ENCODE measurements at places on chromosomes 6 and 20. TPM values are rescaled to one million over a fixed set of nuclear protein-coding genes. Genes with fewer than 3 reads are reported as not detected.

- no peaks in the 10 kb centered on the region for H3K36me3 ChIP-seq
- H3K4me1 ChIP-seq, result peaks cover 49% of the 10 kb centered on the region
- H3K27ac ChIP-seq, result no peak overlapping the region
- DNase-seq, result no peak
- no peak overlapping the region for H3K4me3 ChIP-seq
- H3K27me3 ChIP-seq, result no peaks in the 10 kb centered on the region
Observed at GRCh38 chr20:33568868-33569801, 79.2 kb downstream of the CBFA2T2 start.

- H3K4me1 ChIP-seq, result peaks cover 8% of the 10 kb centered on the region
- no peaks in the 10 kb centered on the region for H3K27me3 ChIP-seq
- H3K27ac ChIP-seq, result no peak overlapping the region
- peaks cover 27% of the 10 kb centered on the region for H3K36me3 ChIP-seq
- no peak overlapping the region for H3K4me3 ChIP-seq
Observed at GRCh38 chr20:56518721-56519398, 5.7 kb upstream of the FAM209A start.

GRCh38 chr6:42979523-42980177 is 669 bp upstream of the PEX6 start:
- peaks cover 6% of the 10 kb centered on the region for H3K36me3 ChIP-seq
- DNase-seq, result no peak
- peak overlapping the region; percentile 85 for H3K4me3 ChIP-seq
- no peaks in the 10 kb centered on the region for H3K27me3 ChIP-seq

DNA sequence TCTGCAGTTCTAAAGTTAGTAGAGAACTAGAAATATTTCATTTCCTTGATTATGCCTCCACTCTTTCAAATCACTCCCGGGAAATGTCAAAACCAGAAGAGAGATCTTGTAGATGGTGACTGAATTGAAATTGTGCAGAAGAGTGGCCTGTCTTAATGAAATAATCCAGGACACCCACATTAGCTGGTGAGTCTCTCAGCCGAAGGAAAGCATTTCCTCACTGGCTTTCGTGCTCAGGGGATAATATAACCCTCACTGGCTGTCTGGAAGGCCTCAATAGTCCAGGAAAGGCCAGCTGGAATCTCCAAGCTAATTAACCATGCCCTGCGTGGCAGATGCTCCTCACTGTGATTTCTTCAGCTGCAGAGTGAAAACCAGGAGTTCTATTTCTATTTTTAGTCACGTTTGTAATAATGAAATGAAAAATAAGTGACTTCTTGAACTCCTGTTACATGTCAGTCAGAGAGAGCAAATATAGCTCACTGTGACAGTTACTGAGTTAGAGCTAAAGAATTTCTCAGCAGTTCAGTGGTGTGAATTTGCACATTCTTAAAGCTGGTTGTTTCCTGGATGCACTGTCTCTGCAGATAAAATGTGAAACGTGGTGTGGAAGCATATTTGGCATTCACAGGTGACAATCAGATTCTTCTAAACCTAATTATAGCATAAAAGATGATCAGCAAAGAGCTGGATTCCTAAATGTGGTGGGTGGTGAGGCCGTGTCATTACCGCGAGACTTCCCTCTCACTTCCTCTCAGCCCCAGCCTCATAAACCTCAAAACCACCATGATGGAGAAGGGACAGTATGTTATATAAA is 211.7 kb downstream of the LMBRD1 start:
- H3K27ac ChIP-seq, result no peak overlapping the region
- no peak overlapping the region for H3K4me3 ChIP-seq
- no peaks in the 10 kb centered on the region for H3K36me3 ChIP-seq
- peaks cover 15% of the 10 kb centered on the region for H3K4me1 ChIP-seq
- no peak for DNase-seq
- H3K27me3 ChIP-seq, result peaks cover 12% of the 10 kb centered on the region

- no peak overlapping the region for H3K4me3 ChIP-seq
- H3K27ac ChIP-seq, result no peak overlapping the region
- no peak for DNase-seq
- no peaks in the 10 kb centered on the region for H3K27me3 ChIP-seq
- H3K36me3 ChIP-seq, result no peaks in the 10 kb centered on the region
Observed at GRCh38 chr20:24745617-24746350, 203.3 kb upstream of the CST7 start.

GRCh38 chr6:151974061-151974617 is 166.7 kb downstream of the ESR1 start:
- peaks cover 8% of the 10 kb centered on the region for H3K27me3 ChIP-seq
- H3K36me3 ChIP-seq, result no peaks in the 10 kb centered on the region
- no peak for DNase-seq
- H3K27ac ChIP-seq, result no peak overlapping the region

GRCh38 chr6:40794586-40794985 is 207.4 kb upstream of the LRFN2 start:
- H3K4me3 ChIP-seq, result no peak overlapping the region
- H3K36me3 ChIP-seq, result no peaks in the 10 kb centered on the region
- peaks cover 3% of the 10 kb centered on the region for H3K27me3 ChIP-seq
- H3K27ac ChIP-seq, result no peak overlapping the region
- peaks cover 7% of the 10 kb centered on the region for H3K4me1 ChIP-seq

- H3K4me1 ChIP-seq, result no peaks in the 10 kb centered on the region
- H3K27me3 ChIP-seq, result no peaks in the 10 kb centered on the region
- no peak overlapping the region for H3K27ac ChIP-seq
Observed at GRCh38 chr6:138285800-138286199, 67.5 kb upstream of the PBOV1 start.

DNA sequence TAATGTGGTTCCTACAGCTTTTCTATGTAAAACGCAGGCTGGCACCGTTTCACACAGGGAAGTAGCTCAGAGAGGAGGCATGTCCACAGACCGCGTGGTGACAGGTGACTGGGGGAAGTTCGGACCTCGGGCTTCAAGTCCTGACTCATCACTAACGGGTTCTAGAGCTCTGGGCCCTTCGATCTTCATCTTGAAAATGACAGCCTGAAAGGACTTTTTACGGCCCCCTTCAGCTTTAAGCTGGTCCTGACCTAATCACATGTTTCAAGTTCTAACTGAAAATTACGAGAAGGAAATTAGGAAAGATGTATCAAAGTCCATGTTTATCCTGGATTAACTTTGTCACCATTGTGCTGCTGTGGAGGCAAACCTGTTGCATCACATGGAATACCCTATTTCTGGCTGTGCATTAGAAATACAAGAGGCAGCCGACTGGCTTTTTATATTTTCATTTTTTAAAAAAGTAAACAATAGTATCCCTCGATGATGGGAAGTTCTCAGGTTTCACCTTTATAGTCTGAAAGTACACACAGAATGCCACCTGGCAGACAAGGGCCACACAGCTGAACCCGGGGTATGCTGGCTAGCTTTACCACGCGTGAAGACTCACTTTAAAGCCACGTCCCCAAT is 2.0 kb downstream of the MAN1A1 start:
- DNase-seq, result no peak
- H3K4me3 ChIP-seq, result peak overlapping the region; percentile 85
- no peaks in the 10 kb centered on the region for H3K27me3 ChIP-seq
- peak overlapping the region; percentile 91 for H3K27ac ChIP-seq

GRCh38 chr6:18340781-18341551 is 46.2 kb upstream of the RNF144B start:
- DNase-seq, result no peak
- no peak overlapping the region for H3K27ac ChIP-seq
- no peaks in the 10 kb centered on the region for H3K36me3 ChIP-seq
- H3K4me3 ChIP-seq, result no peak overlapping the region
- H3K4me1 ChIP-seq, result no peaks in the 10 kb centered on the region
- H3K27me3 ChIP-seq, result no peaks in the 10 kb centered on the region

DNA sequence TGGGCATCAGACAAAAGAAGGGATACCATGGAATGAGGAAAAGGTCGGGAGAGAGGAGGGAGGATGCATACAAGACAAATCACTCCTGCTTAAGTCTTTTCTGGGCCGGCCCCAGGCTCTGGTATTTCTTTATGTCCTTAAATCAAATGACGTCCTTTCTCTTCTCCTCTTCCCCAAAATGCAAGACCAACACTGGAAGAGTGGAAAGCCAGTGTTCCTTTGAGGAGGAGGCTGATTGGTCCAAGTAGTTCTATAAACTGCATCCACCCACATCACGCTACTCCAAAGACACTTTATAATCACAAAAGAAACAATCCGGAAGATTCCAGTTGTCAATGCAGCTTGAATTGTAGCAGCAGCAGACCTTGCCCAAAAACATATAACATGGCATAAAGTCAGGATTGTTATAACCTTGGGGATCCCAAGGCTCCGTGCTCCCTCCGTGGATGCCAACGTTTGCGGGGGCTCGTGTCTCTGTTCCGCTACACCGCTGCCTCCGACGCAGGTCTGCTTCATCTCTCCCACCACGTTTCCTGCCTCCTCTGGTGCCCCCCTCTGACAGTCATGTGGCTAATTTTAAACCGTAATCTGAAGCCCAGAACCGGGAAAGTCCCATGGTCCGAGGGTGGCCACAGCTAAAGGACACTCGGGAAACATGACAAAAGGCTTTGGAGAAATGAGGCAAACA is 47.1 kb downstream of the MCUR1 start:
- H3K36me3 ChIP-seq, result no peaks in the 10 kb centered on the region
- H3K4me3 ChIP-seq, result peak overlapping the region; percentile 71
- peak; percentile 40 for DNase-seq
- H3K27ac ChIP-seq, result peak overlapping the region; percentile 89

DNA sequence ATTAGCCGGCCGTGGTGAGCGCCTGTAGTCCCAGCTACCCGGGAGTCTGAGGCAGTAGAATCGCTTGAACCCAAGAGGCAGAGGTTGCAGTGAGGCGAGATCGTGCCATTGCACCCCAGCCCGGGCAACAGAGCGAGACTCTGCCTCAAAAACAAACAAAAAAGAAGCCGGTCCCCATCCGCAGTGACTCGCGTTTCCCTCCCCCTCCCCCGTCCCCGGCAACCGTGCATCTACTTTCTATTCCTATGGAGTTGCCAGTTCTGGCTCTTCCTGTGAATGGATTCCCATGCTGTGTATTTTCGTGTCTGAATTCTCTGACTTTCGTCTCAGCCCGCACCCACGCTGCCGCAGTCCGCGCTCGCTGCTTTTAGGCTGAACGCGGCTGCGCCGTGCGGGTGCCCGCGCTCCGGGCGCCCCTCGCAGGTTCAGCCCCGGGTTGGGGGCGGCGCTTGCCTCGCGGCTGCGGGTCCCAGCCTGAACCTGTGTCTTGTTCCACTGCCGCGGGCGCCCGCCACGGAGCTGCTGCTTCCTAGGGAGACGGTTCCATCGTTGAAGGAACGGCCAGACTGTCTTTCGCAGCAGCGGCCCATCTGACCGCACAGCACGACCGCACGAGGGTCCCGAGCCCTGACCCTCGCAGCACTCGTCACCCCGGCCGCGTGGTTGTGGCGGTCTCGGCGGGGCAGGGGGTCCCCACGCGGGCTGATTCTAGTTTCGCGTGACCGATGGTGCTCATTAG is 1.1 kb upstream of the MRGBP start:
- peak; percentile 69 for DNase-seq
- H3K4me3 ChIP-seq, result peak overlapping the region; percentile 87
- peaks cover 44% of the 10 kb centered on the region for H3K4me1 ChIP-seq
- peak overlapping the region; percentile 95 for H3K27ac ChIP-seq
- no peaks in the 10 kb centered on the region for H3K27me3 ChIP-seq
- peaks cover 19% of the 10 kb centered on the region for H3K36me3 ChIP-seq

DNA sequence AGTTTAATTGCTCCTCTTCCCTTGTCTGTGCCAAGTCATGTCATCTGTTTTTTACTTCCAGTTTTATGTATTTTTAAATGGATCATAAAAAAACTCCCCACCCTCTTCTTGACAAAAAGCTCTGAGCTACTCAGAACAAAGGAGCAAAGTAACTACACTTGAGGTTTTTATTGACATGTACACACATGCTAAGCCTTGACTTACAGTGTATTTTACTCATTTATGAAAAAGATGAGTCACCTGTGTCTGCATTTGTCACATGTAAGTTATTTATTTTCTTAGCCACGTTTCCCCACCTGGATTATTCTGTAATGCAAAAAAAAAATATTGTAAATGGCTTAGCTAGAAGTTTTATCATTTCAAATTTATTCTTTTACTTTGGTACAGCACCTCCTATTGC is 628.8 kb upstream of the SLC35B3 start:
- no peak for DNase-seq
- H3K4me3 ChIP-seq, result no peak overlapping the region
- H3K4me1 ChIP-seq, result no peaks in the 10 kb centered on the region
- no peak overlapping the region for H3K27ac ChIP-seq

DNA sequence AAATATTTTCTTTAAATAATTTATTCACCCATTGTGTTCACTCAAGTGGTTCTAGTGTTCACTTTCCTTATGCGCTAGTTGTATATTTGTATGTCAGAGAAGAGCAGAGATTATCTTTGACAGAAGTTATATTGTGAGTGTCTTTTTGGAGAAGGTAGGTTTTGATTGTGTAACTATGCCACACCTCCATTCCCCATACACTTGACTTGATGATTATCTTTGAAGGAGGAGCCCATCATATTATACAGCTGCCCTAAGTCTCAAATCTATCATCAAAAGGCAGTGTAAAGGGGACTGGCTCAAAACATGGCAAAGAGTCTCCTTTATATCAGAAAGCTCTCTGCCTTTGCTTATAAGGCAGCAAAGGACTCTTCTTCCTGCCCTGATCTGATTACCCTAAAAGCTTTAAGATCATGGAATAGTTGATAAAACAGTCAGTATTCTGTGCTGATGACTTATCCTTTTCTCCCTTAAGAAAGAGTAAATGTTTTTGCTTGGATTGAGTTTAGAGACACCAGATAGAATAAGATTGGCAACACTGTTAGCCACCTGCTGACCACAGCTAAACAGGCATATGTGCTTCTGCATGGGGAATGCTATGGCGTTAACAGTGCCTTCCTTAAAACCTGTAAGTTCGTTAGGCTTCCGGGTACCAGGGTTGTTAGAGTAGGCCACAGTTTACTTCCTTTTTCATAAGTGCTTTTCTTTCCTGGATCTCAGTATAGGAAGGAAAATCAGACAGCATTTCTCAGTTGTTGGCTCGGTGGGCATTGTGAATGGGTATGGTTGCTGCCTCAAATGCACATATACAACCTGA is 22.6 kb downstream of the TOP1 start:
- H3K4me1 ChIP-seq, result peaks cover 57% of the 10 kb centered on the region
- no peaks in the 10 kb centered on the region for H3K36me3 ChIP-seq
- H3K27ac ChIP-seq, result peak overlapping the region; percentile 67
- peak overlapping the region; percentile 74 for H3K4me3 ChIP-seq
- H3K27me3 ChIP-seq, result no peaks in the 10 kb centered on the region

DNA sequence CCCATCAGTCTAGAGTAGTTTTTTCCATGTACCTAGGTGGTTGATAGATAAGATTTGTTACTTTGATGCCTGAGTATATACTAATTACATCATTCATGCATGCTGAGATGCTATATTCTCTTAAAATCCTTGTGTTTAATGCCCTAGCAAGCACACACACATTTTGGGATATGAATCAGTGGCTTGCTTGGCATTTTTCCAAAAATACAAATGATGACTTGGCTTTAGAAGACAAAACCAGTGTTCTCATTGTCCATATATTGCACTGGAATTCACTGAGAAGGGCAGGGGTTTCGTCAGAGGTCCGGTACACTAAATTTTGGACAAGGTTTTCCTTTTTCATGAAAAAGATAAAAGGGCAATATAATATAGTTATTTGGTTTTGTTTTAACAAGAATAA is 24.9 kb downstream of the GTPBP2 start:
- no peaks in the 10 kb centered on the region for H3K36me3 ChIP-seq
- H3K27ac ChIP-seq, result no peak overlapping the region
- no peak for DNase-seq
- H3K27me3 ChIP-seq, result no peaks in the 10 kb centered on the region

GRCh38 chr20:35607003-35607735 is 8.5 kb upstream of the SPAG4 start:
- no peak overlapping the region for H3K4me3 ChIP-seq
- H3K36me3 ChIP-seq, result no peaks in the 10 kb centered on the region
- H3K27ac ChIP-seq, result peak overlapping the region; percentile 60
- no peaks in the 10 kb centered on the region for H3K27me3 ChIP-seq
- DNase-seq, result no peak

The ATP5F1E gene
- 78.2 TPM for total RNA-seq

The LRRN4 gene
- total RNA-seq, result not detected

The SIRPB1 gene
- 14.8 TPM for total RNA-seq

The POPDC3 gene
- total RNA-seq, result not detected

The RGL2 gene
- 66.4 TPM for total RNA-seq

The PLAGL2 gene
- total RNA-seq, result 12.9 TPM

The USP49 gene
- total RNA-seq, result 3.0 TPM
